ENCODE measurements at places on chromosomes 3 and 15.

DNA sequence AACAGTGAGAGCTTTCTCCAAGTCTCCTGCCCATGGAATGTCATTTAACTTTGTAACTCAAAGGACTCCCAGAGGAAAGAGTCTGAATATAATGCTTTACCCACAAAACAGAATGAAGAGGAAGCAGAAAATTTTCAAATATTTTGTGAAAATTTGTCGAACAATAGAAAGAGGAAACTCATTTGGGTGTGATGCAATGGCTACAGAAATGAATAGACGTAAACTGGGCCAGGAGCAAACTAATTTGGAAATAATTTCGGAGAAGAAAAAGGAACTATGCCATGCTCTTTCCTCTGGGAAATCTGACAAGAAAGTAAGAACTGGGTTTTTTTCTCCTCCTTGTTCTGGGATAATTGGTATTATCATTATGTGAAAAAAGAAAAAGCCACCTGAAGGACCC lies 11.2 kb upstream of the SUMF1 start:
- DNase-seq: no peak

DNA sequence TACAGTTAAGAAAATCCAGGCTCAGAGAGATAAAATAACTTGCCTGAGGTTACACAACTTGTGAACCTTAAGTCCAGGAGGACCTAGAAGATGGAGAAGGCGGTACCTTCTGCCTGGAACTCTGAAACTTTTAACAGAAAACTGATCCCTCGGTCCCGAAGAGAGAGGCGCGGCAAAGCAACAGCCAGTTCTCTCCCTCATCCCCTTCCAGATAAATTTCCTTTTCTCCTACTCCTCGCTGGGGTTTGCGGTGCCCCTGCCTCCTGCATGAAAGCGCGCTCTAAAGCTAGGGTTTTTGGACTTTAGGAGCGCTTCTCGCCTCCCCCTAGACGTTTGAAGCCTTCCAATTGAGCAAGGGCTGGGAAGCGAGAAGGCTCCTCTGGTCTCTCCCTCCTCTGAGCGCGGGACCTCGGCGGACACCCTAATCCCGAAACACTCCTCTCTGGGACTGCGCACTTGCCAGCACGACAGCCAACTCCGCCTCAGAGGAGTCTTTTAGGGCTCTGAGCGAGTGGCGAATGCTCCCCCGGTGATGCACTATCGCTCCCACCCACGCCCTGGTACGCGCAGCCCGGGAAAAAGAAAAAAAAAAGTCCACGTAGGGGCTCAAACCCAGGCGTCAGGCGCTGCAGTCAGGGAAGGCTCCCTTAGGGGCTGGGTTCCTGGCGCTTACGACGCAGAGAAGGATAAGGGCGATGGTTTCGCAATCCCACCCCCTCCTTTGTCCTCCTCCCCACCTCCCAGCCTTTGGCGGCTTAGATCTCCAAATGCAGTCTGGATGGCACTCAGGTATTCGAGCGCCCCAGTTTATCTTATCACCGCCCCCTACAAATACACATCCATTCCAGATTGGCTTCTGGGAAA lies 7.9 kb upstream of the EOMES start:
- DNase-seq: no peak

GRCh38 chr3:111605493-111605892 lies 10.3 kb upstream of the ZBED2 start:
- DNase-seq: no peak

- no peak for DNase-seq
Observed at GRCh38 chr15:87767516-87767915, 489.0 kb downstream of the NTRK3 start.

DNA sequence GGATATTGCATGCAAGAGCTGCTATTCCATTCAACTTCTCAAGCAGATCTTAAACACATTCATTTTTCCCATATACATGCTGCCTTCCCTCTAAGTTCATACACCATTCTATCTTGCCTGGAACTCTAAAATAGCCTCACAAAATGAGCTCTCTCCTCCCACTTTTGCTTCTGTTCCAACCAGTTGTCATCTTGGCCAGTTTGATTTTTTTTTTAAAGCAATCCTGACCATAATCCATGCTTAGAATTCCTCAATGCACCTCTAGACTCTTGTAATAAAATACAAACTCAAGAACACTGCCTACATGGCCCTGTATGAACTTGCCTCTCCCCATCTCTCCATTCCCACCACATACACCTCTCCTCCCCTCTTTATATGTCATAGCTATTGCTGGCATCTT lies 68.6 kb upstream of the NPHP3 start:
- no peak for DNase-seq
